ENCODE measurements at places on chromosomes 5 and 9.

DNA sequence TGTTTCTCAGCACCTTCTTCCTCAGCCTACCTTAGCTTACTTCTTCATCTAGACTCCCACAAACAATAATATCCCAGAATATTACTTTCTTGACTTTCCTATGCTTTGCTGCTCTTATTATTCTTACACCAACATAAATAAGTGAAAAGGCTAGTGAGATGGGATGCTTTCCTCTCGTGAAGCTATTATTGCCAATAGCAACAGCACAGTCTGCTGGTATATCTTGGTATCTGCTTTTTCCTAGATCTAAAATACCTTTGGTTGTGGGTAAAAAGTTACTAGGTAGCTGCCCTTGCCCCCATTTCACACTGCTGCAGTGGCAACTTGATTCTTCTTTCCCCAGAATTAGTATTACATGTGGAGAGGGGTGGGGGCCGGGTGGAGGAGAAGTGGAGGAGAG lies 26.1 kb upstream of the GLIPR2 start:
- DNase-seq, result no peak

GRCh38 chr5:3325201-3325971 lies 270.2 kb upstream of the IRX1 start:
- DNase-seq, result peak; percentile 45

DNA sequence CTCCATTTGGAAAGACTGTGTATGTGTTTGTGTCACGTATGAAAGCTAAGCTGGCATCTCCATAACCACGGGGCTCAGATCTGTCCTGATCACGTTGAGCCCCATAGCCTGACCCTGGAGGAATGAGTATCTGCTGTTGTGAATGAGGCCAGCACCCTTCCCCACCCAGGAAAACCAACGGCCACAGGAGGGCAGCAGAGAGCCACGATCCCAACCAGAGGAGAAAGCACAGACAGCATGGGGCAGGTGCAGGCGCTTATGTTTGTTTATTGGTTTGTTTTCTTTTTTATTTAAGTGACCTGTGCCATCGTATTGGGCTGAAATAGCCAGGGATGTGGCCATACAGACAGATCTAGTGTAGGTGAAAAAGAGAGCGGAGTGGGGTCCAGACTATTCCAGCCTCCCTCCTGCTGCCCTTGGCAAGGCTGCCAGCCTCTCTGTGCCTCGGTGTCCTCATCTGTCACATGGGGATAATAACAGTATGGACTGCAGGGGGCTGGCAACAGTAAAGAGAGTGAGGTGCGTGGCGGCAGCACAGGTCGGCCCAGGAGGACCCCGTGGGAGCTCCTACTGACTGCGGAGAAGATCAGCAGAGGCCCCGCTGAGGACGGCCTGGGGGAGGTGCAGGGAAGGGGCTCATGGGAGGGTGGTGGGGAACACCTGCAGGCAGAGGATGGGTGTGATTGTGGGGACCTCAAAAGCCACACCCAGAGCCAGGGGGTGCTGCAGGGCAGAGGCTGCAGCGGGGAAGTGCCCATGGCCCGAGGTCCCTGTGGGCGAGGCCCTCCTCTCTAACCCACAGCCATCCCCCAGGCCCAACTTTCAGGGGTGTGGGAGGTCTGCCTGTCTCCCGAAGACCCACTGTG lies 12.1 kb downstream of the OR2V2 start:
- peak; percentile 88 for DNase-seq

- DNase-seq, result no peak
Measured at GRCh38 chr9:2761424-2761823, 44.1 kb downstream of the KCNV2 start.

GRCh38 chr5:95924720-95925377 lies 36.8 kb downstream of the ELL2 start:
- no peak for DNase-seq

- DNase-seq, result no peak
Measured at GRCh38 chr9:128120061-128120740, 7.3 kb downstream of the PTGES2 start.

DNA sequence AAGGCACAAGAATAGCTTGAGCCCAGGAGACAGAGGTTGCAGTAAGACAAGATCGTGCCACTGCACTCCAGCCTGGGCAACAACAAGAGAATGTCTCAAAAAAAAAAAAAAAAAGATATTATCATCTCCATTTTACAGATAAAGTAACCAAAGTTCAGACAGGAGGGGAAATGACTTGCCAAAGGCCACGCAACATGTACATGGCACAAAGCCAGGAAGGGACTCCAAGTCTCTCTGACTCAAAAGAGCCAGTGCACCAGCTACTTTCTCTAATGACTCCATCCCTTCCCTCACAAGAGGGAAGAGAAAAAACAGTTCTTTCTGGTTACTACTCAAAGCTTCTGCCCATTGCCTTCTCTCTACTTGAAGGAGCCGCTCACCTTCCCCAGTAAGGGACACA lies 34.1 kb downstream of the SIL1 start:
- DNase-seq, result no peak

- DNase-seq, result no peak
Measured at GRCh38 chr5:134550271-134551214, 25.1 kb downstream of the JADE2 start.

DNA sequence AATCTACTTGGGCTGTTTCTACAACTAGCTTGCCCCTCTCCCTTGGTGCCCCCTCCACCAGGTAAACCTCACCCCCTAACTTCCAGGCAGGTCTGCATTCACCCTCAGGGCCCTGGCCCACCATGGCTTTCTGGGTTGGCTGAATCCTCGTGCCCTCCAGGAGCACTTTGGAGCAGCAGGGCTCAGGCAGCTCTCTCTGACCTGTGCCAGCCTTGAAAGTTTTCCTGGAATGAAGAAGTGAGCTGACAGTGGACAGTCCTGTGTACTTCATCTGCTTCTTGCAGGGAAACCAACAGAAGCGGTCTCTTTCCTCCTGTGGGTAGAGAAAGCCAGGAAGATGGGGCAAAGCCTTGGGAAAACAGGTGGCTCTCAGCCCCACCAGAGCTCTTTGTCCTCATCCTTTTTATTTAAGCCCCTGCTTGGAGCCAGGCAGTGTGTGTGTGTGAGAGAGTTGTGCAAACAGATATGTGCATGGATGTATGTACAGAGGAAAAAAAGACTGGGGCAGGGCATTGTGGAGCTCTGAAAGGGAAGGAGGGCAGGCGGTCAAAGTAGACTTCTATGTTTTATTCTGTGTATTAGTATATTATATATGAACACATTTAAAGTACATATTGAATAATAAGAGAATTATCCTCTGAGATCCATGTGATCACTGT lies 62.3 kb upstream of the SPRY4 start:
- no peak for DNase-seq

GRCh38 chr5:8123559-8123958 lies 254.6 kb downstream of the MTRR start:
- DNase-seq, result no peak

GRCh38 chr5:111869681-111870080 lies 112.7 kb upstream of the NREP start:
- no peak for DNase-seq

DNA sequence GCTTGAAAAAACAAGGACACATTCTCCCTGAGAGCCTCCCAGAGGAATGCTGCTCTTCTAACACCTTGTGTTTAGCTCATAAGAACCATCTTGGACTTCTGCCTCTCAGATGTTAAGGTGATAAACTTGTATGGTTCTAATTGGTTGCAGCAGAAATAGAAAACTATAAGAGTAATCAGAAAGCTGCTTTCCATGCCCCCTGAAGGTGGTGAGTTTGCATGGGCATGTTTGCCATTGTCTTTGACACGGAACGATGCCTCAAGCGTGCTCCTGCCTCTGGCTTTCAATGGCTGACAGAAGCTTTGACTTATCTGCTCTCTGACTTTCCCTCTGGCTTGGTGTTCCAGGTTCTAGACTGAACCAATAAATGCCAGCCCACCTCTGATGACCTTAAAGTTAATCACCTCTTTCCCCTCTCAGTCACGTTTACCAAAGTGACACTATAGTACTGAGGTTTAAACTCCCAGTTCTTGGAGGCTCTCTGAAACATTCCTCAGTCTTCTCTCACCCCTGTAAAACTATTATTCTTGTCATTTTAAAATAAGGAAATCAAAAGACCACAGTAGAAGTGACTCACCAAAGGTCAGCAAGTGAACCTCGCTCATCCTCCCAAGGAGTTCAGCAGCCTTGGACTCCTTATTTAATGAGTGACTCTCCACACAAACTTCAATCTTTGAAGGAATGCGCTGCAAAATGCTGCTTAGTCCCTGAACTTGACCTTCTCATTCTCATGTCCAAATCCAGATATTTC lies 103.6 kb downstream of the PIK3R1 start:
- no peak for DNase-seq

DNA sequence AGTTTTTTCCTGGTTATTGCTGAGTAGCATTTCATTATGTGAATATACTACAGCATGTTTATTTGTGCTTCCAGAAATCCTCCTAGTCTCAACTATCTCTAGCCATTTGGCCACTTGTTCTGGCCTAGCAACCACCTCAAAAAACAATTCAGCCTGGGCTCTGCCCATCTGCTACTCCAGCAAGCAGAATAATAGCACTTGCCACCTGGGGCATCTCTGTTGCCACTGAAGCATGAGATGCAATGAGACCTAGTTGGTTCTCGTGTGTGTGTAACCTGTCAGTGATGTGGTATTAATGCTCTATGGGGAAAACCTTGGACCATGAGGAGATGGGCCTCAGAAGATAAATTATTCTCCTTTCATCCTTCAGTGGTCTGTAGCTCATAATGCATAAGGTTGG lies 129.5 kb downstream of the RNF180 start:
- no peak for DNase-seq

DNA sequence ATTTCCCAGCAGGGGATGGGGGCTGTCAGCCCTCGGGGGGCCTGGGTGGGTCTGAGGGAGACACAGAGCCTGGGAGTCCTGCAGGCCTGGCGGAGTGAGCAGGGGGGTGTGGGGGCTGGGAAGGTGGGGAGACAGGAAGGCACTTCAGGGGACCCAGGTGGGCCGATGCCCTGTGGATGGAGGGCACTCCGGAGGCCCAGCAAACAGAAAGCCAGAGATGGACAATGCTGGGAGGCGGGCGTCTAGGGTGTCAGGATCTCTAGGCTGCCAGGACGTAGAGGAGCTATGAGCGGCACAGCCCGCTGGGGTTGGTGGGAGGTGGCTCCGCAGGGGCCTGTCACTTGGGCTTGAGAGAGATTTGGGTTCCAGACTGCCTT lies 87.6 kb upstream of the COL5A1 start:
- no peak for DNase-seq

DNA sequence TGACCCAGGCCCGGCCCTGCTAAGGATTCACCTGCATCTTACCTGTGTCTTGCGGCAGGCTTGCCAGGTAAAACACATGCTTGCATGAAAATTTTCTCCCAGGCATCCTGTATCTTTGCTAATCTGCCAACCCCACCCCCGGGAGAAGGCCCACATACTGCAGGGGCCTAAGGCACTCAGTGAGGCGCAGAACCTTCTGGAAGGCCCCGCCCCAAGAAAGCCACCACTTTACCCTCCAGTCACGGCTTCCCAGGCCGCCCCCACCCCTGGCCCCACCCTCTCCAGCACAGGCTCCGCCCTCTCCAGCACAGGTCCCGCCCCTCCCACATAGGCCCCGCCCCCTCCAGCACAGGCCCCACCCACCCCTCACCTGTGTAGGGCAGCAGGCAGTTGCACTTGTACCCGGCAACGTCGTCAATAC lies 29.8 kb upstream of the SEC16A start:
- no peak for DNase-seq

GRCh38 chr5:96716007-96716406 lies 53.8 kb downstream of the CAST start:
- no peak for DNase-seq

- DNase-seq, result no peak
Measured at GRCh38 chr9:71509054-71509453, 259.3 kb downstream of the CEMIP2 start.

DNA sequence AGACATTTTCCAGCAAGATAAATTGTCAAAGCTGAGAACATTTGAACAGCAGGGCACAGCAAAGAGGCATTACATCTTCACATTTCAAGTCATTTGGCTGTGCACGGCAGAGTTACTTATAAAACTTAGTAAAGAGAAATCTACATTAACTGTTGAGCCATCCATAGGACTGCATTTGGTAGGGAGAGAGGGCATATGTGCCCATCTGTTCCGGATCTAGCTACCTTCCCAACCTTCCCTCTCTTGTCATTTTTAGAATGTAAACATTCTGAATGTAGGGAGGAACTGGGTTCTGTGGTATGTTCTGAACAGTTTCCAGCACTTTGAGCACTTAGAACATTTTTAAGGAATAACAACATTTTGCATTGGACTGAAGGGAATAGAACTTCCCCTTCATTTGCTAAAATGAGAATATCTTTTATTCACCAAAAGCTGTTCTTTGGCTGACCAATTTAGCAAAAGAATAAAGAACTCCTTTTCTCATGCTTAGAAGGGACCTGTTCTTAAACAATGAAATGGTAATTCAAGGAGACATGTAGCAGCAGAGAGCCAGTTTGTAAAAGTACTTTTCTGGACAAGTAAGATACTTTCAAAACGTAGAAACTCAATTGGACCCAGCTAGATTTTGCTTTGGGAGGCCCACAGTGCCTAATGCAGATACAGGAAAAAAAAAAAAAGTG lies 104.4 kb downstream of the CETN3 start:
- DNase-seq, result no peak

DNA sequence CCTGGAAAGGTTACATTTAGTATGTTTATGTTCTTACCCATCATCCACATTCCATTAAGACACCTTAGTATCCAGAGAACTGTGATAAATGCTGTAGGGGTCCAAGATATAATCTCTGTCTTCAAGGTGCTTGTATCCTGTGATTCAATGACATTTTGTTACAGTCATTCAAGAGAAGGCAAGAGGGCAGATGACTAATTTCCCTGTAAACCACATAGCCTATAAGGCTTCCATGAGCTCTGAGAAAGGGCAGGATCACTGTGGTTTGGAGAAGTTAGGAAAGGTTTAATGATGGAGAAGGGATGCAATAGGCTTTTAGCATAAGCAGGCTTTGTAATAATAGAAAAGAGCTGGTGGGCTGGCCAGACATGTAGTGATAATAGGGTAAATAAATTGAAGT lies 40.0 kb downstream of the PAPPA start:
- DNase-seq, result no peak

DNA sequence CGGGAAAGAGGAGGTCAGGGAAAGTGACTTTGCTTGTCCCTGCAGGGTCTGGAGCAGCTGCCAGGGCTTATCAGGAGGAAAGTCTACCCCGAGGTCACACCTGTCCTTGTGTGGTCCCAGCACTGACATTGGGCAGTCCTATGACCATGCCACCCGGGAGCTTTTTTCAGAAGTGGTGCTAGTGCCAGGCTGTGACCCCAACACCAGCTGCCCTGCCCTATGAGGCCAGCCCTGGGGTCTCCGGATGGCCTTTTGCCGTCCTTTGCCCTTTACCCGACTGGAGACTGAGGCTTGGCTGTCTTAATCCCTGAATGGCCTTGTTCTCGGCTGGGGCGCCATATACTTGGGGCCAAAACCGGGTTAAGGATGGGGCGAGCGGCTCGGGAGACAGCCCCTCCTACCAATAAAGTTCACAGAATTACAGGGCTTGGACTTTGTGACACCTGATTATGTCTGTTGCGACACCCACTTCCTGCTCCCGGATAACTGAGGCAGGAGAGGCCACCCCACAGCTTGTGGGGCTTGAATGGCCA lies 22.2 kb upstream of the SLC9A3 start:
- DNase-seq, result no peak

Data from D341Med (cell line).